Stimulated activated CD8-positive, alpha-beta memory T cell treated with anti-CD3 and anti-CD28 coated beads, Interleukin-2, amount 100 ng/mL, for 1 hour (primary cell): ENCODE measurements at places on chromosomes 12 and 14.

GRCh38 chr12:118175823-118176447 is 40.0 kb downstream of the PEBP1 start:
- DNase-seq, result no peak

GRCh38 chr12:45974171-45974719 is 16.1 kb downstream of the SCAF11 start:
- no peak for DNase-seq

GRCh38 chr12:38149395-38150073 is 167.0 kb upstream of the ALG10B start:
- no peak for DNase-seq

GRCh38 chr12:114425031-114425626 is 19.2 kb upstream of the TBX5 start:
- DNase-seq, result no peak

DNA sequence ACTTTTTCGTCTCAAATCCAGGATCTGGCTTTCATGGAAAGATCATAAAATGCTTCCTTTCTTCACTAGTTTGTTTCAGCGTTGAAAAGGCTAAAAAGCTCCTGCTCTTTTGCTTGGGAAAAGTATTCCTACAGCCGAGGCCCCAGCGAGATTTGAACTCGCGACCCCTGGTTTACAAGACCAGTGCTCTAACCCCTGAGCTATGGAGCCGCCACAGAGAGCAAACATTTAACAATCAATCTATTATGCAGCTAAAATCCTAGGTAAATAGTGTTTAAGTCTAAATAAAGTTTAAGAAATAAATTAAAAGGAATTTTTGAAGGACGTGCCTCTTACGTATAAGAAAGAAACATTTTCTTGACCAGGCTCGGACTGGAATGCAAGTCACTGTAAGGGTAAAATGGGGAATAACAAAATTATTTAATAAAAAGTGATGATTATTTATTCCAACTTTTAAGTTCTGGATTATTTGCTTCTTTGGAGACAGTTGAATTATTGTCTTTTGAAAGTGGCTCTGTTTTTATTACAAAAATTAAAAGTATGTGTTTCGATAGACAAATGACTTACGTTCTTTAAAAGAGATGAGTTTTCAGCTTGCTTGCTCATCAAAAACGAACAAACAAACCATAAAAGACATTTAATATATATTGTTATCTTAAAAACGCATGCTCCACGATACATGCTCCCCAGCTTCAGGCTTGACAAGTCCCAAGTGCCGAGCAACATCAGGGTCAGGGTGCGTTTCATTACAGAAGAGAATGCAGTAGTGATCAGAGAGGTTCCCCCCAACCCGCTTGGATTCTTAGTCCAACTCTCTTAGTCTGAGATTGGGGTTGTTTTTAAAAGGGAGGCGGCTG is 10.2 kb downstream of the OR6S1 start:
- DNase-seq, result no peak

DNA sequence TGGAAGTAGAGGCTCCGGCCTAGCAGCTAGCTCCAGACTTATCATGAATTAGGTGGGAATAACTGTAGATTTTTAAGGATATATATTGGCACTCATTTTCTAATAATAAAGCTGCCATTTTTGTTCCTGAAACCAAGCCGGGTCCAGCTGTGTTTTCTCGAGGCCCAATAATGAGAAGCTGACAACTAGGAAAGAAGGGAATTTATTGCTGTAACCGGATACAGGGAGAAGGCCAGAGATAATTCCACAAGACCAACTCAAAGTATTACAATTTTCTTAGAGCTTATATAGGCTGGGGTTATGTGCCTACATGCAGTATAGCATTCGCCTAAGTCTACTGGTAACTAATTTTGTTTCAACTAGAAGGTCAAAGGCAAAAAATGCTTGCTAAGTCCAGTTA is 122.3 kb upstream of the FBXO33 start:
- no peak for DNase-seq

GRCh38 chr14:53516261-53516774 is 363.2 kb upstream of the DDHD1 start:
- DNase-seq, result no peak

- DNase-seq, result no peak
These were observed 39.3 kb downstream of the NINJ2 start for GRCh38 chr12:623865-624372.

DNA sequence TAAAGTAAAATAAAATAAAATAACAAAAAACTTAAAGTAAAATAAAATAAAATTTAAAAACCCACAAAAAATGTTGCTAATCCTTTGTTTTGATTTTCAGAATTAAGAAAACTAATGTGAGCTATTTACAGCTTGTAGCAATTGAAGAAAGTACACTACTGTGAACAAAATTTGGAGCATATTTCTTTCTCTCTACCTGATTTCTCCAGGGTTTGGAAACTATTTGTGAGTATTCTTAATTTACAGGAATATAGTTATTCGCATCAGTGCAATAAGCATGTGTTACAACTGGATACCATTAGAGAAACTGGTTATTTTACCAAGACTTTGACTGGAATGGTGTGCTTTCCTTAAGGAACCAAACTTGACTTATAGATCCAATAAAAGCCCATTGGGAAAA is 86.1 kb upstream of the CNOT2 start:
- DNase-seq, result no peak

DNA sequence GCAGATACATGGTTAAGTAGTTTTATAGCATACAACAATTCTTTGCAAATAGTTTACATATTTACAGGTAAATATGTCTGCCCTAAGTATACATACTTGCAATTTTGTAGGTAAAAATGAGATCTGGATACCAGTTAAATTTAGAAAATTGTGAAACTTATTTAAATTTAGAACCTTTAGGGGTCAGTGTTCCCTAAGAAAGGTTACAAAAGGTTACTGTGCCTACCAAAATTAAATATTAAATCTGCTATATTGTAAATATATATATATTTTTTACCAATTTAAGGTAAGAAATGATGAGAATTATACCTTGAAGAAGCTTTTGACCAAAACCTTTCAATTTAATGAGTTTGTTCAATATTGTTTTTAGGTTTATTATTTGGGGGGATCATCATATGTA is 54.0 kb downstream of the MIPOL1 start:
- no peak for DNase-seq

DNA sequence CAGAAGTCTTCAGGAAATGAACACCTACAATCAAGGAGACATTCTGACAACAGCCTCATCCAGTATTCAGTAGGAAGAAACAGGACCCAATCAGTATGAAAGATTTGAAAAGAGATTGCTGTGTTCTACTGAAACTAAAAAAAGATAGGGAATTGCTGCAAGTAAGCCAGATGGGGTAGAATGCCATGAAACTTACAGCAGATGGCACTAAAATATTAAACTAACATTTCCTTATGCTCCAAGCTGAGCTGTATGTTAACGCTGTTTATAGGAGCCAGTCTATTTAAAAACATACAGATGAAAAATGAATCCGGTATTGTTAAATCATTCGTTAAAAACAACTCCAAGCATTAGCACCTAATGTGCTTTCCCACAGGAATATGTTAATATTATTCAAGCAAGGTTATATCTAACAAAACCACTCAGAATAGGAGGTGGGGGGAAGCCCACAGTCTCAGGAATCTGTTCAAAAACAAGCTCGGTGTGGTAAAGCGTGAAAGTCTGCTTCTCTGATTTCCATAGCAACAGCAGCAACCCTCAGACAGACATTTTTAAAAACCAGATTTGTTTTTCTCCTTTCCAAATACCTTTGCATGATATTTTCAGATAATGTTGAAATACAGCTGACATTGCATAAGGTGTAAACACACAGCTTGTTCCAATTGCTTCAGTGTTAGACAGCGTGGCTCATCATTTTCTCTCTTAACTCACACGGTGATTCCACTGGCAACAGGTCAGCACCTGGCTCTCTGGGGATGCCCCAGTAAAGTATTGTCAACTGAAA is 131.4 kb upstream of the CCDC175 start:
- DNase-seq, result no peak

- no peak for DNase-seq
These were observed 94.1 kb downstream of the RTN1 start for GRCh38 chr14:59776468-59776867.

GRCh38 chr12:41557344-41557743 is 369.2 kb downstream of the PDZRN4 start:
- DNase-seq, result no peak

GRCh38 chr12:56593909-56594621 is 36.1 kb downstream of the BAZ2A start:
- peak; percentile 35 for DNase-seq

DNA sequence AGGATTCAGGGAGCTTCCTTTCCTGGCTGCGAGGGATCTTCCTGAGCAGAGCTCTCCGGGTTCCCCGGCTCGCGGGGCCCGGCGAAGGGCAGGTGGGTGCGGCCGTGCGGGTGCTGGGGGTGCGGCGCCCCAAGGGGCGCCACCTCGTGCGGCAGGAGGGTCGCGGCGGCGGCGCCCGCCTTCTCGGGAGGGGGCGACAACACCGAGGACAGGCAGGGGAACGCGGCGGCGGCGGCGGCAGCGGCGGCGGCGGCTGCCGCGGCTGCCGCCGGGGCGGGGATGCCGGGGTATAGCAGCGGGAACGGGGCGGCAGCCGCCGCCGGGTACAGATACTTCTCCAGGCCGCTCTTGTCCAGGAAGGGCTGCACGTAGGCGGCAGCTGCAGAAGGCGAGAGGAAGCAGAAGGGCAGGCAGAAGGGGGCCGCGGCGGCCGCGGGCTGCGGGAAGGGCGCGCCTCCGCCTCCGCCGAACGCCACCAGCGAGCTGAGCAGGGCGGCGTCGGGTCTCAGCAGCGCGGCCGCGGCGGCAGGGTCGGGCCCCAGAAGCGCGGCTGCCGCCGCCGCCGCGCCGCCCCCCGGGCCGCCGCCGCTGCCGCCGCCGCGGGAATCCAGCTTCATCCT is 2.7 kb downstream of the BHLHE41 start:
- no peak for DNase-seq

- no peak for DNase-seq
These were observed 22.8 kb downstream of the ATF1 start for GRCh38 chr12:50786498-50787231.

- DNase-seq, result no peak
These were observed 66.5 kb upstream of the DIO3 start for GRCh38 chr14:101494826-101495225.
